Osteocyte (in vitro differentiated cells): ENCODE measurements at places on chromosomes 4 and X. TPM values are rescaled to one million over a fixed set of nuclear protein-coding genes. Genes with fewer than 3 reads are reported as not detected.

DNA sequence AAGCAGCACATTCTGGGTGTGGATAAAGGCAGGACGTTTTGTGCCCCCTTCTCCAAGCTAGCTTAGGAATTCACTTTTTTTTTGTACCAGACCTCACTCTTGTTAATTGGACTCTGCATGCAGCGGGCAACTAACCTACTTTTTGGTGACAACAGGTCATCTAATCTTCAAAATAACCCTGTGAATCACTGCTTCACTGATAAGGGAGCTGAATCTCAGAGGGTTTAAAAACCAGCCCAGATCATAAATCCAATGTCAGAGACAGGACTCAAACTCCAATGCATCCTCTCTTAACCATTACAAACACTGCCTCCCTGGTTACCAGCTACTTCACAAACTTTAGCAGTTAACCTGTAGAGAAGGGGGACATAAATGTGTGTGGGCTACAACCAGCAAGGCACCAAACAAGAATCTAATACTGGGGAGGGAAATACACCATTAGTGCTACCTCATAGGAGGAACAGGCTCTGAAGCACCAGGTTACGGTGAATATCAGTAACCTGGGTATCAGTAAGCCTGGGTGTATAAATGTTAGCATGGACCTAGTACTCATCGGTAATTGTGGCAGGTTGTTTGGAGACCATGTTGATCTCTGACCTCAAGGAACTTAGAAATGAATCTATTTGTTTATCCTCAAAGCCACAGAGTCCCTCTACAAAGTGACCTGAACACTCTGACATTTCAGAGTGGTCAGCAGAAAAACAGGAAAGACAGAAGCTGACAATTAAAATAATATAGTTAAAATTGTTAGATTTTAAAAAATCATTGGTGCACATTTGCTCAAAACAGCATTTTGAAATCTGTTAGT is 2.6 kb downstream of the TIFA start:
- no peak overlapping the region for H3K4me3 ChIP-seq
- no peak for DNase-seq
- peaks cover 3% of the 10 kb centered on the region for H3K36me3 ChIP-seq
- no peak overlapping the region for H3K27ac ChIP-seq
- H3K4me1 ChIP-seq = peaks cover 20% of the 10 kb centered on the region

TBC1D1 gene
- total RNA-seq = 46.2 and 46.9 TPM in 2 replicates

NLGN3 gene
- 0.51 and 1.1 TPM in 2 replicates for total RNA-seq

GRCh38 chr4:47550899-47551548 is 65.9 kb downstream of the ATP10D start:
- no peaks in the 10 kb centered on the region for H3K27me3 ChIP-seq
- H3K27ac ChIP-seq = no peak overlapping the region
- no peak overlapping the region for H3K4me3 ChIP-seq
- H3K36me3 ChIP-seq = peaks cover 60% of the 10 kb centered on the region
- no peak for DNase-seq

DNA sequence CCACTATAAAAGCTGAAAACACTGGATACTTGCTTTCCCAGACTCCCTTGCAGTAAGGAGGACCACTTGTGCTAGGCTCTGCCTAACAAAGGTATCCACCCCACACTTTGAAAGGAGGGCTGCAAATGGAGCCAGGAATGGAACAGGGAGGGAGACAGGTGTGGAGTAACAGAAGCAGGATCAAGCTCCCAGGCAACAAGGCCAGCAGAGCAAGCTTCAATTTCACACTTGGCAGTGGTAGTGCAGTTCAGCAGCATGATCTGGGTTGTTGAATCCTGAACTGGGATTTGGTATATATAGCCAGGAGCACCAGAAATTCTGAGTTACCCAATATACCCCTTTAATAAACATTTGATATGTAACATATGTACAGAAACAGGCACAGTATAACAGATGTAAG is 9.8 kb downstream of the LAMP2 start:
- DNase-seq = no peak
- H3K36me3 ChIP-seq = no peaks in the 10 kb centered on the region
- H3K27ac ChIP-seq = no peak overlapping the region
- H3K4me3 ChIP-seq = no peak overlapping the region
- peaks cover 7% of the 10 kb centered on the region for H3K4me1 ChIP-seq

DNA sequence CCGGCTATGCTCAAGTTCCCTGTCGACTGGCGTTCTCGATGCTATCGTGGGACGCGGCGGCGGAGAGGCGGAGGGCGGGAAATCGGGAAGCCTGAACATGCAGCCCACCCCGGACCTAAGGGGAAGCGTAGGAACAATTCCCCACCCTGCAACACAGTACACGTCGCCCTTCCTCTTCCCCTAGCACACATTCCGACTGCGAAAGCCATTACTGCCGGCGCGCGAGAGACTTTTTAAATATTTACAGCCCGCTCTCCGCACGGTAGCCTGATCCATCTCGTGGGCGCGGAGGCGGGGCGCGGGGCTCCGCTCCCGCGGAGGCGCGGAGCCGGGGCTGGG is 48.1 kb upstream of the BCOR start:
- no peak for DNase-seq
- peaks cover 6% of the 10 kb centered on the region for H3K36me3 ChIP-seq
- peak overlapping the region; percentile 62 for H3K27ac ChIP-seq
- H3K4me3 ChIP-seq = peak overlapping the region; percentile 77
- H3K4me1 ChIP-seq = peaks cover 72% of the 10 kb centered on the region
- H3K27me3 ChIP-seq = no peaks in the 10 kb centered on the region

GRCh38 chr4:23884261-23884660 is 5.6 kb downstream of the PPARGC1A start:
- no peak for DNase-seq
- no peak overlapping the region for H3K4me3 ChIP-seq
- no peaks in the 10 kb centered on the region for H3K36me3 ChIP-seq
- no peaks in the 10 kb centered on the region for H3K27me3 ChIP-seq
- H3K4me1 ChIP-seq = peaks cover 57% of the 10 kb centered on the region

DNA sequence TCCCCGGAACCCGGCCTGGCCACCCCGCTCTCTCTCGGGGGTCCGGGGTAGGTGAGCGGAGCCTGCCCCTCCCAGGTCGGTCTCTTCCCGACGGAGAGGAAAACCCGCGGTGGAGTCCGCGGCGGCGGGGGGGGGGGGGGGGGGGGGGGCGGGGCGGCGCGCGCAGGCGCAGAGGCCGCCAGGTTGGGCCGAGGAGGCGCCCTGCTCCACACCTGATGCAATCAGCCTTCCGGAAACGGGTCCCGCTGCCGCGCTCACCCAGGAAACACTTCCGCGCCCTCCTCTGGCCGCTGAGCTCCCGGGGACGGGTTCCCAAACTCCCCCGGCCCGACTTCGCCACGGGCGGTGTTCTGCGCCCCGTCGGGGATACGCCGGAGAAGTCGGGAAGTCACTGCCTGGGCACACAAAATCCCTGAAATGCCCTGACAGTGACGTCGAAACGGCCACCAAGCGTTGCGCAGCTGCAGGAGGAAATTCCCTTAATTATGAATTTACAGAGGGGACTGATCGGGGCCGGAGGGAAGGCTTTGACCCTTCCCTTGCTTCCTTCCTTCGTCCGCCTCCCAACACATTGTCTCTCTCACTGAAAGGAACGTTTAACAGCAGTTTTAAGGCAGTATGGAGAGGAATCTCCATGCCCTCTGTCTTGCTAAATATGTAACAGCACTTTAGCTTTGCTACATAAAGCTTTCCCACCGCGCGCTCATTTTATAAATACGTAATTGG is 2.1 kb upstream of the APBB2 start:
- no peaks in the 10 kb centered on the region for H3K27me3 ChIP-seq
- H3K4me3 ChIP-seq = peak overlapping the region; percentile 85
- peak overlapping the region; percentile 97 for H3K27ac ChIP-seq
- DNase-seq = peak; percentile 92
